ENCODE measurements at places on chromosomes 1 and 21.
A peak's percentile ranks its signal among the peaks of the same experiment; 100 is the strongest.

GRCh38 chr1:60832367-60832766, 250.0 kb upstream of the NFIA start:
- no peak for DNase-seq

DNA sequence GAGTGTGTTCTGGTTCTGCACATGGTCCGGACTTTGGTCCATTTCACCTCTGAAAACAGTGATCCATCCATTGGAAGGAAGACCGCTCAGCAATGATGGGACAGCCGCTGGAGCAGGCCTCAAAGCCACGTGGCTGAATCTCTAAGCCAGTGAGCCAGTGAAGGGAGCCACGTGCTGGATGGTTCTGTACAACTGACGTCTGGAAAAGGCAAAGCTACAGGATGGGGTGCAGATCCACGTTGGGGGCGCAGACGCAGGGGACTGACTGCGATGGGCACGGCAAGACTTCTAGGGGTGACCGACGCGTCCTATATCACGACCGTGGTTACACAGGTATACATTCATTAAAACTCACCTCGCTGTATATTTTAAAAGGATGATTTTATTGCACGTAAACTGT, 10.2 kb upstream of the ARHGEF16 start:
- no peak for DNase-seq

DNA sequence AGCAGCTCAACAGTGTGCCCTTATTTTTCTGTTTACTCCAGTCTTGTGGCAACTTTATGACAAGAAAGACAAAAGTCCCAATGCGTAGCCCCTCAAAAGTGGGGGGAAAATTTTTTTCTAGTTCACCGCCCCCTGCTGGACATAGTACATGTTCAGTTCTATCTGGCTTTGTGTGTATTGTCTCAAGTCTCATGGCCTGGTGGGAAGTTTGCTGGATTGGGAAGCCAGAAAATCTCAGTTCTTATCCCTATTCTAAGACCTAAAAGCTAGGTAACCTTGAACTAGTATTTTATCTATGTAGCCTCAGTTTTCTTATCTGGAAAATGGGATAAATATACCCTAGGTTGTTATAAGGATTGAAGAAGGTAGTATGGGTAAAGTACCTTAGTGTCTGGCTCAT, 55.8 kb upstream of the LDLRAP1 start:
- DNase-seq, result no peak

DNA sequence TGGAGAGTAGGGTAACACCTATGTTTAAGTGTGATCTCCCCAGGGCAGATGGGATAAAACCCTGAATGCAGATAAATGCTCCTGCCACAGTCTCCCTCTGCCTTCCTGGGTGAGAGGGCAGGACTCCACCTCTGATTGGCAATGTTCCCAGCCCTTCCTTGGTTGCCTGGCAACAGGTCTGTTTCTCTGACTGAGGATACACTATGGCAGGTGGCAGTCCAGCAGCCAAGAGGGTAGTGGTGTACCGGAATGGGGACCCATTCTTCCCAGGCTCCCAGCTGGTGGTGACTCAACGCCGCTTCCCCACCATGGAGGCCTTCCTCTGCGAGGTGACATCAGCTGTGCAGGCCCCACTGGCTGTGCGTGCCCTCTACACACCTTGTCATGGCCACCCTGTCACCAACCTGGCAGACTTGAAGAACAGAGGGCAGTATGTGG, at the start of gene DCDC2B:
Gene DCDC2B, plus strand, starts transcription at position 199 of the 438 bp plus-strand sequence. Its CDS starts 5 bp downstream, at position 204.
- peak; percentile 69 for DNase-seq

GRCh38 chr1:72432645-72433267, 150.4 kb upstream of the NEGR1 start:
- DNase-seq, result no peak

- DNase-seq, result no peak
Measured at GRCh38 chr1:39331647-39332046, 127.2 kb downstream of the MACF1 start.
